CMK (cell line): ENCODE measurements at places on chromosomes 13 and 19.

DNA sequence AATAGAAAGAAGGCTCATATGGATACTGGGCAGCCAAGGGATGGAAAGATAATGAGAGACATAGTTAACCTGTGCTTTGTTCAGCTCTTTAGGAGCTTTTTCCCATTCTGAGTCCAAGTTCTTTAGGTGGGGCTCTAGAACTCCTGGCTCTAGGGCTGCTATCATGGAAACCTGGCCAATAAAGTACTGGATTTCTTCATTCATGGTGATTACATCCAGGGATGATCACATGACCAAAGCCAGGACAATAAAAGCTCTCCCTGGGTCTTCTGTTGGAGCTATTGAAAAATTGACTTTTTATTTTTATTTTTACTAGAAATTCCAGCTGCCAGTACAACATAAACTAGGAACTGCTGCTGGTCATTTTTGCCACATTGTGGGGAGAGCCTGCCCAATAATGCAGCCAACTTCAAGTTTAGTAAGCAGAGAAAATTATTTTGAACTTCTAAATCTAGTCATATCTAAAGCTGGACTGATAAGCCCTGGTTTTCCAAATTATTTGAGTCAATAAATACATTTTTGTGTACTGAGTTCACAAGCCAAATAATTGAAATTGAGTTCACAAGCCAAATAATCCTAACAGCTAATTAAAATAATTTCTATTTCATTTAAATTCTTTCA lies 224.9 kb upstream of the STARD13 start:
- no peak for DNase-seq

DNA sequence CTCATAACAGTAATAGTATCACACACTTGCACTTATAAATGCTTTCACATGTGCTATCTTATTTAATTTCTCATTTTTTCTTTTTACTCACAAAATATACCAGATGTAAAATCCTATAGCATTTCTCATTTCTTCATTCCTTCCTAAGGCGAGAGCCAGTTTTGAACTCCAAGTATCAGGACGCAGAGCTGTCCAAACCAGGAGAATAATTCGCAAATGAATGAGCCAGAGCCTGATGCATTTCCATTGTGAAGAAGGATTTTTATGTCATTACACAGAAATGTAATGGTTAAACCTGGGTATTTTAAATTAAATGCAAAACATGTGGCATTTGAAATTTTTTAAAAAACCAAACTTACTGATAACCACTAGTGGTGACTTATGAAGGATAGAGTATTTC lies 244.3 kb downstream of the RGCC start:
- no peak for DNase-seq

DNA sequence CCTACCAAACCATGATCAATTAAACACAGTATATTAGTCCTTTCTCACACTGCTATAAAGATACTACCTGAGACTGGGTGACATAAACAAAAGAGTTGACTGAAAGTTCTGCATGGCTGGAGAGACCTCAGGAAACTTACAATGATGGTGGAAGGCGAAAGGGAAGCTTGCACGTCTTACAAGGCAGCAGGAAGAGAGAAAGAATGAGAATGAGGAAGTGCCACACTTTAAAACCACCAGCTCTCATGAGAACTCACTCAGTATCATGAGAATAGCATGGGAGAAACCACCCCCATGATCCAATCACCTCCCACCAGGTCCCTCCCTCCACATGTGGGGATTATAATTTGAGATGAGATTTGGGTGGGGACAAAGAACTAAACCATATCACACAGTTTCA lies 324.9 kb upstream of the ZNF507 start:
- DNase-seq = no peak

- DNase-seq = no peak
These were observed 119.7 kb upstream of the SPATA13 start for GRCh38 chr13:24040835-24041234.

DNA sequence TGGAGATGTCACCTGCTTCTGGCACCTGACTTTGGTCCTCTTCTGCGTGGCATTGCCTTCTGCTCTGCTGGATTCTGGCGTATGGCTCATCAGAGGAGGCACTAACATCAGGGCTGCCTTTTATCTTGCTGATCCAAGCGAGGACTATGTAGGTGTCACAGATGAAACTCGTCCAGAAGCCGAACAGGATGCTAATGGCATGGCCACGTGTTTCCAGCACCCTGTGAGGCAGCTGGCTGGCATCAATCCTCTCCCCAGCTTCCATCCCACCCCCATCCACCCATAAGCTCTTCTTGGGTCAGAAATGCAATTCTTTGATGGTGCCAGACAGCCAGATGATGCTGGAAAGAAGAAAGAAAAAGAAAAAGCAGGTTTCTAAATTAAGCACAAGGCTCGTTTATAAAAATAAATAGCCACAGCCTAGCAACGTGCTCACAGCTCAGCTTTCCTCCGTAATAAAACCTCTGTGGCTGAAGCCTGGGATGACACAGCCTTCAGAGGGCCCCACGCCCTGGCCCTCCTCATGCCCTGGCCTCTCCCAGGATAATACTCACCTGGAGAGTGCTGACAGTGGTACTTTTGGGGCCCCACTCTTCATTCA lies 212.9 kb upstream of the SERP2 start:
- no peak for DNase-seq
